ENCODE measurements at places on chromosomes 12 and 14. TPM values are rescaled to one million over a fixed set of nuclear protein-coding genes. Genes with fewer than 3 reads are reported as not detected.
A peak's percentile ranks its signal among the peaks of the same experiment; 100 is the strongest.

GRCh38 chr14:69260861-69261564, 1.1 kb downstream of the GALNT16 start:
- H3K27ac ChIP-seq: peak overlapping the region; percentile 66
- H3K4me1 ChIP-seq: peaks cover 42% of the 10 kb centered on the region

Gene RIN3
- total RNA-seq: 15.5 TPM

- no peak overlapping the region for H3K27ac ChIP-seq
- no peaks in the 10 kb centered on the region for H3K36me3 ChIP-seq
- DNase-seq: peak; percentile 52
- no peaks in the 10 kb centered on the region for H3K27me3 ChIP-seq
Measured at GRCh38 chr14:54348001-54348611, 48.7 kb upstream of the CDKN3 start.

DNA sequence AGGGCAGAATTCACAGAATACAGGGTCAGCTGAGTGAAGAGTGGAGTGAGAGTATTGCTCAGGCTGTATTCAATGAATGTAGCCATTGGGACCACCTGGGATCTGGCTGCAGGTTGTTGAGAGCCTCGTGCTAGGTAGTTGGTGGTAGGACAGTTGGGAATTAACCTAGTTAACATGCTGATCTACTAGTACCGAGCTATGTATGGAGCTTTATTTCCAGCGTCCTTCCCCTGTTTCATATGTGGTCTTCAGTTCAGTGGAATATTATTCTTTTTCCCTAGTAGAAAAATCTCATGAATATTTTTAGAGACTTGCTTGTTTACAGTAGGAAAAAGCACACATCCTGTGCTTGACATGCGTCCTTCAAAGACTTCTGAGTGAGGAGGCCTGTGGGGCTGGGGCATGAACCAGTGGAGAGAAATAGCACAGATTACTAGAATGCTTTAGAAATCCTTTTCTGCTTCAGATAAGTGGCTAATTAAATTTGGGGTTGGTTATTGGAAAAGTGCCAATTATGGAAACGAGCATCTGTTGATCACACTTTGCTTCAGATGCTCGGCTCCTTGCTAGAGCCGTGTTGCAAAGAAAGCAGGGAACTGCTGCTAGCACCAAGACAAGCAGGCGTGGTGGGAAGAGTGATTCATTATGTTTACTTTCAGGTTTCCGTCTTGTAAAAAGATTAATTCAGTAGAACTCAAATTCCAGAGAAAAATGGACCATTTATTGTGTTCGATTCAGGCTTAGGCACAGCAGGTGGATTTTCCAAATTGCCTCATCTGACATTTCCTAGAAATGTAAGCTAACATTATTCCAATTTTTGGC, 53.6 kb downstream of the ARF6 start:
- DNase-seq: no peak
- H3K4me1 ChIP-seq: no peaks in the 10 kb centered on the region
- no peak overlapping the region for H3K4me3 ChIP-seq

GRCh38 chr14:100078997-100079725, 13.9 kb downstream of the EVL start:
- DNase-seq: no peak
- no peaks in the 10 kb centered on the region for H3K27me3 ChIP-seq
- H3K4me3 ChIP-seq: no peak overlapping the region
- H3K4me1 ChIP-seq: no peaks in the 10 kb centered on the region

DNA sequence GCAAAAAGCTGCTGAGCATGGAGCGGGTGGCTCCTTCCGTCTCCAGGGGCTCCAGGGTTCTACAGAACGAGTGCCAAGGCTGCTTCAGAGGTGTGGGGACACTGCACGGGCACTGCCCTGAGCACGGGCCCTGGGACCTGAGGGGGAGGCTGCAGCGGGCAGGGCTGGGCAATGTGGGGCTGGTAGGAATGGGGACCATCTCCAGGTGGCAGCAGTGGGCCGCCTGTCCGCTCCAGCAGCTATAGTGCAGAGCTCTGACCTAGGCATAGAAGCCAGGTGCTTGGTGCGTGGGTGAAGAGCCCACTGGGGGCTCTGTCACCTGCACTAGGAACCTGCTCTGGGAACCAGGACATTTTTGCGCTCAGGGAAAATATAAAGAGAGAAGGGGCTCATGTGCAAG, 22.3 kb downstream of the HDAC7 start:
- H3K36me3 ChIP-seq: peaks cover 70% of the 10 kb centered on the region
- no peak overlapping the region for H3K4me3 ChIP-seq
- peaks cover 41% of the 10 kb centered on the region for H3K4me1 ChIP-seq

Gene CHGA
- not detected for total RNA-seq

Gene ZDHHC22
- not detected for total RNA-seq

Gene LRP1
- 449 TPM for total RNA-seq

- H3K4me3 ChIP-seq: no peak overlapping the region
- no peaks in the 10 kb centered on the region for H3K36me3 ChIP-seq
- H3K4me1 ChIP-seq: peaks cover 17% of the 10 kb centered on the region
- no peaks in the 10 kb centered on the region for H3K27me3 ChIP-seq
Measured at GRCh38 chr12:123043536-123044001, 63.1 kb downstream of the ARL6IP4 start.

GRCh38 chr14:87102811-87103378, 890.1 kb downstream of the GALC start:
- no peak overlapping the region for H3K27ac ChIP-seq
- no peak for DNase-seq
- H3K4me3 ChIP-seq: no peak overlapping the region
- no peaks in the 10 kb centered on the region for H3K4me1 ChIP-seq
- no peaks in the 10 kb centered on the region for H3K36me3 ChIP-seq

DNA sequence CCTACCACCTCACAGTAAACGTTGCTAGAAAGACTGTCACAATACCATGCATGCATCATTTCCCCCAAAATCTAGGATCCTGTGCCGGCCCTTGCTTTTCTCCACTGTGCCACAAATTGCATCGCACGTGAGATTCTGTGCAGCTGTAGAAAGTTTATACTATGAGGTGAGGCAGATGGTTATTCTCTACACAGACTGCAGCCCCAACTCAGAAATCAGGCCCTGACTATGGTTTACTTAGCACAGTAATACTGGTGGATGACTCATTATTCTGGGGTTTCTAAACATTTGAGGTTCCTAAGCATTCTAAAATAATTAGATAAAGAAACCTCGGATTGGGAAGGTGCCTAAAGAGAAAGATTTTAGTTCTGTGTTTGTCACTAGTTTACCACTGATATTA, 163.8 kb upstream of the CCDC198 start:
- no peaks in the 10 kb centered on the region for H3K27me3 ChIP-seq
- H3K4me1 ChIP-seq: no peaks in the 10 kb centered on the region
- no peak overlapping the region for H3K27ac ChIP-seq
- H3K4me3 ChIP-seq: no peak overlapping the region

DNA sequence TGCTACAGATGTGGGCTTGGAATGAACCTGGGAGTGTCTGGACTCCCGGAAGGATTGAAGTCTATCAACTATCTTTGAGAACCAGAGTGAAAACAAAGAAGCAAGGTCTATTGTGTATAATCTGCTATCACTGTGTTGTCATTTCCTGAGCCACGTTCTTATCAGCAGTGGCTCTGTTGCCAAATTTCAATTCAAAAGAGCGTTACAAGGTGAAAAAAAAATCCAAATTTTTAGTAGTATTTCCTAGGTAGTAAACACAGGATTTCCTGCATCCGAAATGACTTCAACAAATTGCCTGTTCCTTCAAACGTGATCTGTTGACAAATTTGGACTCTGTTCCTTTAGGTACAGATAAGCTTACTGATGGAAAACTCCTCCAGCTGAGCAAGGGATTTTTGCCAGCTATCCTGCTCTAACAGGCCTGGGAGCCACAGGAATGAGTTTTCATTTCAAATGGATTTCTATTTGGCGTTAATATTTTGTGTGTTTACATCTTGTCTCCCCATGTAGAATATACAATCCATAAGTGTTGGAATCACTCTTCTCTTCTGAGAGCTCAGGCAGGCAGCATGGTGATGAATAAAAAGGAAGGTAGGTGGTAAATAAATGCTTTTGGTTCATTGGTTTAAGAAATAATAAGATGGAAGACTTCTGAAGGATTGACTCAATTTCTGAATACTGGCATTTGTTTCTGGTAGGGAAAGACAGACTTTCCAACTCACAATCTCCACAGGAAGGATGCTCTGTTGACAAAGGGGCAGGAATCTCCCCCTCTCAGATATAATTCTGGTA, 58.5 kb downstream of the GPR135 start:
- no peaks in the 10 kb centered on the region for H3K36me3 ChIP-seq
- H3K4me1 ChIP-seq: no peaks in the 10 kb centered on the region
- H3K27ac ChIP-seq: peak overlapping the region; percentile 62
- DNase-seq: no peak
- H3K4me3 ChIP-seq: no peak overlapping the region
- H3K27me3 ChIP-seq: no peaks in the 10 kb centered on the region

DNA sequence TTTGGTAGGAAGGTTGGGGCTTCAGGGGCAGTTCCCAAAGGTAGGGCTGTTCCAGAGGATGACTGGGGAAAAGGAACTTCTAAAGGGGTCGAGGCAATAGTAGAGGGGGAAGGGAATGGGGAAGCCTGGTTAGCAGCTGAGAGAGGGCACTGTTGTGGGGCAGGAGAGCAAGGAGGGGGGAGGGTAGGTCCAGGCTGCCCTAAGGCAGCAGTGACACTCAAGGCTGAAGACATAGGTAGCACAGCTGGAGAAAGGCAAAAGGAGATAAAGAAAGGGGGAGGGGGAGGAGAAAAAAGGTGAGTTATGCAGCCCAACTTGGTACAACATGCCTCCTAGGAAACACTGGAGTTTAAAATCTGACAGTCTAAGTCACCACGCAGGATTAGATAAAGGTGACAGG, 3.9 kb downstream of the NACA start:
- no peaks in the 10 kb centered on the region for H3K27me3 ChIP-seq
- H3K27ac ChIP-seq: peak overlapping the region; percentile 75
- no peak for DNase-seq
- peaks cover 78% of the 10 kb centered on the region for H3K4me1 ChIP-seq
- no peak overlapping the region for H3K4me3 ChIP-seq

GRCh38 chr12:22802883-22803630, 178.1 kb downstream of the ETNK1 start:
- H3K4me1 ChIP-seq: no peaks in the 10 kb centered on the region
- no peaks in the 10 kb centered on the region for H3K27me3 ChIP-seq
- no peak overlapping the region for H3K27ac ChIP-seq
- H3K4me3 ChIP-seq: no peak overlapping the region
- DNase-seq: no peak
- H3K36me3 ChIP-seq: no peaks in the 10 kb centered on the region

DNA sequence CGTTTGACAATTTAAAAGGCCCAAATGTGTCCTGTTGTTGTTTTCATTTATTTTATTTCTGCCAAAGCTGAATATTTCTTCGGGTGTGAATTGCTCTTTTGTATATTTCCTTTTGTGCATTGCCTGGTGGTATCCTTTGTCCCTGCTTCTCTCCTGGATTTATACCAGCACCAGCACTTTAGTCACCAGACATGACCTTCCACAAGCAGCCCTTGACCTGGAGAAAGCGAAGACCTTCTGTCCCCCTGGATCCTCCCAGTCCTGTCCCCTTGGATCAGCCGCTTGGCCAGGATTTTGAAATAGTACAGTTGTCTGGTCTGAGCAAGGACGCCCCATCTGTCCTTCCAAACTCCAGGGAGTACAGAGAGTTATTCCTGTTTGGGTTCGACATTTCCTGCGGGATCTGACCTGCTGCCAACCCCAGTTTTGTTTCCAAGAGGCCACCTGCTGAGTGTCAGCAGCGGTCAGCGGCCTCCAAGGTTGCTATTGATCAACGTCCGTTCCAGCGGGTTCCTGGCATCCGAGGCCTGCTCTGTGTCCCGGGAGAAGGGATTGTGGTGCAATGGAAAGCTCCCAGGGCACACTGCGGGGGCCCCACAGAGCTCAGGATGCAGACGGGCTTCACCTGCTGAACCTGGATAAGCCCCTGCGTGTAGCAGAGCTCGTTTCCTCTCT, 45.1 kb upstream of the CHGA start:
- H3K36me3 ChIP-seq: no peaks in the 10 kb centered on the region
- DNase-seq: no peak
- H3K27ac ChIP-seq: no peak overlapping the region
- H3K4me3 ChIP-seq: no peak overlapping the region

- H3K27me3 ChIP-seq: peaks cover 5% of the 10 kb centered on the region
- no peak overlapping the region for H3K27ac ChIP-seq
- no peaks in the 10 kb centered on the region for H3K4me1 ChIP-seq
- no peak for DNase-seq
- H3K36me3 ChIP-seq: no peaks in the 10 kb centered on the region
Measured at GRCh38 chr12:107167756-107168155, 74.4 kb upstream of the CRY1 start.

Gene APEX1
- total RNA-seq: 131 TPM

- H3K27me3 ChIP-seq: no peaks in the 10 kb centered on the region
- H3K27ac ChIP-seq: peak overlapping the region; percentile 97
- H3K4me3 ChIP-seq: peak overlapping the region; percentile 89
- H3K4me1 ChIP-seq: no peaks in the 10 kb centered on the region
Measured at GRCh38 chr12:56042843-56043242, 1.1 kb downstream of the RPS26 start.

GRCh38 chr12:19988459-19988873, 379.9 kb upstream of the PDE3A start:
- no peak overlapping the region for H3K4me3 ChIP-seq
- H3K36me3 ChIP-seq: no peaks in the 10 kb centered on the region
- no peak overlapping the region for H3K27ac ChIP-seq
- DNase-seq: no peak
- H3K4me1 ChIP-seq: no peaks in the 10 kb centered on the region

GRCh38 chr14:96493178-96493577, 9.0 kb upstream of the PAPOLA start:
- no peak overlapping the region for H3K27ac ChIP-seq
- H3K27me3 ChIP-seq: no peaks in the 10 kb centered on the region
- no peak overlapping the region for H3K4me3 ChIP-seq
- no peaks in the 10 kb centered on the region for H3K36me3 ChIP-seq
- no peaks in the 10 kb centered on the region for H3K4me1 ChIP-seq
- no peak for DNase-seq

GRCh38 chr12:29395356-29395755, 14.4 kb upstream of the ERGIC2 start:
- no peaks in the 10 kb centered on the region for H3K27me3 ChIP-seq
- H3K36me3 ChIP-seq: no peaks in the 10 kb centered on the region
- DNase-seq: no peak
- no peak overlapping the region for H3K4me3 ChIP-seq
- H3K4me1 ChIP-seq: no peaks in the 10 kb centered on the region
- no peak overlapping the region for H3K27ac ChIP-seq

- no peak overlapping the region for H3K4me3 ChIP-seq
- DNase-seq: no peak
- no peaks in the 10 kb centered on the region for H3K27me3 ChIP-seq
- H3K4me1 ChIP-seq: no peaks in the 10 kb centered on the region
- no peaks in the 10 kb centered on the region for H3K36me3 ChIP-seq
Measured at GRCh38 chr12:56387152-56387736, 24.6 kb upstream of the APOF start.

Gene SYNDIG1L
- not detected for total RNA-seq

Gene CLEC4D
- not detected for total RNA-seq
